ENCODE measurements at places on chromosomes 3 and 15.

DNA sequence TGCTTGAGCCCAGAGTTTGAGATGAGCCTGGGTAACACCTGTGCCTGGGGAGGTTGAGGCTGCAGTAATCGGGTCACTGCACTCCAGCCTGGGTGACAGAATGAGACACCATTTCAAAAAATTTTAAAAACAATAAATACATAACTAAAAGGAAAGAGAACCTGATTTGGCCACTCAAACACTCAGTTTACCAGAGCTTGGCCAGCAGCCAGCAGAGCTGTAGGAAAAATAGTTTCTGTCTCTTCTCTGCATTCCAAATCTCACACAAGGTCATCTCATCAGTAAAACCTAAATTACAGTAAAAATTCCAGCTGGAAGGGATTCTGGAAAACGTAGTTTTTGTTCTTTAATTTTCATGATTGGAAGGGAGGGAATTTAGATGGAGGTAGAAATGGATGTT is 7.8 kb upstream of the PPM1L start:
- no peak for DNase-seq

DNA sequence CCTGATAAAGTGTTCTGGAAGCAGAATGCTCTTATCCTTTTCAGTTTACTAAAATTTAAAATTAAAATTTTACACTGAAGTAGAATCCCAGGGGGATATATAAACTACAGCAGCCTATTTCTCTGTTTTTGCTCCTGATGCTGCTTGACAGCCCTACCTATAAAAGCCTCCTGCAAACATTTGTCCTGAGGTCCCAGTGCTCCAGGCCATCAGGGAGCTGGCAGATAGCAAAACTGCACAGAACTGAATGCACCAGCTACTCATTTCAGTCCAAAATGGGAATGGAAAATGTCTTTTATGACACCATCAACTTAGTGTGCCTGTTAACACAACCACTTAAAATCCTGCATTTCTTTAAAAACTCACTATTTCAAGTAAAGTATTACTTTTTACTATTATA is 50.1 kb downstream of the FRMD5 start:
- no peak for DNase-seq

DNA sequence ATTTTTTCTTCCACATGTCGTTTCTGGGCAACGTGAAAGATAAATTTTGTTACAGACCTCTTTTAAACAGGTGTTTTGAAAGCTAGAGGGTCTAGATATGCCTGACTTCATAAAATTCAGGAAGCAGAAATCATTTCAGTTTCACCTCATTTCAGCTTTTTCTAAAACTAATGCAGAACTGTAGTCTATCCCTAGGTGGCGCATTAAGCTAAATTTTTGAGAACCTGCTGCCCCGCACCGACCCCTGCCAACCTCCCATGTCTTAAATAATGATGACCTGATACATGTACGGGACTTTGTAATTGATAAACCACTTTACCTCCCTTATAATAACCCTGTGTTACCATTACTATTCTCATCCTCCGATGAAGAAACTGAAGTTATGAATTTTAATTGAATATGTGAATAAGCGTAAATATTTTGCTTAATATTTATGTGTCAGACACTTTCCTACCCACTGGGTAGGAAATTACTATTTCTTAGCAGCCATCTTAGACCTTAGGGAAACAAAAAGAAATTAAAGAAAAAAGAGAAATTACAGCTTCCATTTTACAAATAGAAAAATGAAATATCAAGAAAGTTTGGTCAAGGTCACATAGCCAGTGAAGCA is 78.7 kb upstream of the GCNT3 start:
- DNase-seq: no peak

DNA sequence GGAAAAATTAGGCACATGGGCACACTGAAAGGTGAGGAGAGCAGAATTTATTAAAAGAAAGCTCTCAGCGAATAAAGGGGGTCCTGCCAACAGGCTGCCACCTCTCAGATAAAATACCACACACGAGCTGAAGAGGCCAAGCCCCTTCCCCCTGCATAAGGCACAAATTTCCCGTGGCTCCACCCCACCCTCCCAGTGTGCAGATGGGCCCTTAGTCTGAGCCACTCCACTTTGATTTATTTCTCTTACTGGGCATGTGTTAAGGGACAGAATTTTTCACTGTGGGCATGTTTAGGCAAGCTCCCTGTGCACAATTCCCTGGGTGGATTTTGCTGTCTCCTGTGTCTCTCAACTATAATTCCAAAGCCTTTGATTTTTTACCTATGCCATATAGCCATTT is 409.8 kb downstream of the TBL1XR1 start:
- DNase-seq: no peak

GRCh38 chr15:88043396-88043795 is 213.1 kb downstream of the NTRK3 start:
- no peak for DNase-seq

GRCh38 chr3:148999806-149000205 is 8.5 kb downstream of the GYG1 start:
- no peak for DNase-seq

DNA sequence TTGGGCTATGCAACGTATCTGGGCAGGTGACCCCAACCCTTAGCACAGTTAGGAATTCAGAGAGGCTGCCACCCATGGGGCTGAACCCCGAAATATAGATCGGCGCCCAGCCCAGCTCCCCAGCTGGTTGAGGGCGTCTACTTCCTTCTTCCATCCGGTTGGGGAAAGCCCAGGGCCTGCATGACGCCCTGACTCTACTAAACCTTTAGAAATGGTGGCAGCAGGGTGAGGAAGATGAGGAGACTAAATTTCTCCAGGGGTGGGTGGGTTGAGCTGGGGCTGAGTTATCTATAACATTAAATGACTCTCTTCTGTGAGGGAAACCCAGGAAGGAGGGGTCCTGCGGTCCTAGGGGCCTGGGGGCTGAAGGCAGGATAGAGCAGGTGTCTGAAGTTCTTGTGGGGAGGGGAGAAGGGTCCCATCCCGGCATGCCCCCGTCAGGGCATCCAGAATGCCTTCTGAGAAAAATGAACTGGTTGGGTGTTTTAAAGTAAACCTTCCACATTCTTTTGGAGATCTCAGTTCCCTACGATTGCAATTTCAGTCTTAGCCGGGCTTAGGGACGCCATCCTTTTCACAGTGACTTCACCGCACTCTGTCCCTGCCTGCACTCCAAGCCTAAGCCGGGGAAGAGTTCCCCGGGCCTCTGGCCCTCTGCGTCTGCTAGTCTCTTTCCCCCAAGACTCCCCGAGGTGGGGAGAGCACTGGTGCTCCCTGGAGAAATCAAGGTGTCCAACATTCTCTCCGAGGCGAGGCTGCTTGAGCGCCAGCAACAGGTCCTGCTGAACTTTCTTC is 28.5 kb downstream of the NR2F2 start:
- no peak for DNase-seq

DNA sequence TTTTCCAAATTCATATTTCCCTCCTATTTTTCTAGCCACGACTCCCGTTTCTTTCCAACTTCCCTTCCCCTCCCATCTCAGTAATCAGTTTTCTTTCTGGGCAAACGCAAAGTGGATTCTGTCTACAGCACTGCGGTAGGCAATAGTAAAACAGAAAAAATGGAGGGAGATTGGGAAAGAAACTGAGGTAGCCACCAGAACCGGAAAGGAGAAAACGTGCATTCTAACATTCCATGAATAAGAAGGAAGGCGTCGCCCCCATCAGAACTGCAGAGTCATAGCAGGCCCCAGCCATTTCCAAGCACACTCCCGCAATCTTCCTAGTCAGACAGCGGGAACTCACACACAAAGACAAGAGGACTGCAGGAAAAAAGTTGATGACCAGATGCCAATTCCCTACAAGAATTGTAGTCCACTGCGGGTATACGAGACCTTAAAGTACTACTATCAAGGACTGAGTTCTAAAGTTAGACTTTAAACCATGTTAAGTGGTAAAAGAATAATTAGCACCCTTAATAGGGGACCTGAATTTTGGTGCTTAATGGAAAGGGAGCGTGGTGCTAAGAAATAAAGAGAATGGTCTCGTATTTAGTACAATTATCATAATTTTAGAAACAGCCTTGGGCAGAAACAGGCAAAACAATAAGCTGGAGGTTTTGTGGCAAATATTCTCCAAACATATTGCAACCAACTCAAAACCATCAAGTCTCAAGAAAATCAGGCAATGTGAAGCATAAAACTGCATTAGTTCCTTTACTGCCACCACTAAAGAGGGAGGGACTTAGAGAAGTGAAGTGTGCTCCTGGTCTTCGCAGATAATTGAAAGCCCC is 1.4 kb downstream of the PFN2 start:
- DNase-seq: no peak

DNA sequence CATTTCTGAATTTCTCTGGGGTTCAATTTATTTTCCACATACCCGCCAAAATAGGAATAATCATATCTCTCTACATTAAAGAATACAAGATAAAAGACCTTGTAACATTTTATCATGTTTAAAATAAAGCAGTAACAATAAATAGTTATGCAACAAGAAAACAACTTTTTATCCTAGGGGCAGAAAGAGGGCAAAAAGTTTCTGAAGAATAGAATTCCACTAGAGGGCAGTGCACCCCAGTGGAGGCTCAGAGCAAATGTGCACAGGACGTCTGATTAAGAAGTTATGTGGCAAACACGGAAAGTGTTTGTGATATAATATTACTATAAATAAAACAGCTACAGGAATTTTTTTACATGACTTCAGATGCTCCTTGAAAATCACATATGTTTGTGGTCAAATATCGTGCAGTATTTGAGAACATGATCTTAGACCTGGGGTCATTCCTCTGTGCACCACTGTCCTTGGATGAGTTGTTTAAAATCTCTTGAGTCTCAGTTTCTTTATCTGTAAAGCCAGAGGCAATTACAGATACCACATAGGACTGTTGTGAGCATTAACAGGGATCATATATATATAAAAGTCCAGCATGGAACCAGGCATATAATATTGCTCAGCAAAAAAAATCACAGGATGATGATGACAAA is 13.2 kb upstream of the PIK3R4 start:
- DNase-seq: no peak

DNA sequence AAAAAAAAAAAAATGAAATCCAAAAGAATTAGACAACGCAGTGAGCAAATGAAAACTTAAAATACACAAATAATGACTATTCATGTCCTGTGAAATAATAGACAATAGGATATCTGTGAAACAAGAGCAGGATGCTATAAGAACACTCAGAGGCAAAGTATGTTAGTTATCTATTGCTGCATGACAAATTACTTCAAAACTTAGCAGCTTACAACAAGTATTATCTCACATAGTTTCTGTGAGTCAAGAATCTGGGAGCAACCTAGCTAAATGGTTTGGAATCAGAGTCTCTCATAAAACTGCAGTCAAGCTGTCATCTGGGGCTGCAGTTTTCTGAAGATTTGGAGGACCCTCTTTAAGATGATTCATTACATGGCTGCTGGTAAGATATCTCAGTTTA is 36.5 kb upstream of the ZMAT3 start:
- DNase-seq: no peak

Data from activated T-helper 1 cell treated with Interleukin-2 at 50 U/mL for 16 hours (primary cell).